Anterior cingulate cortex (tissue), 58 donors: ENCODE measurements at places on chromosomes 6 and 20.

DNA sequence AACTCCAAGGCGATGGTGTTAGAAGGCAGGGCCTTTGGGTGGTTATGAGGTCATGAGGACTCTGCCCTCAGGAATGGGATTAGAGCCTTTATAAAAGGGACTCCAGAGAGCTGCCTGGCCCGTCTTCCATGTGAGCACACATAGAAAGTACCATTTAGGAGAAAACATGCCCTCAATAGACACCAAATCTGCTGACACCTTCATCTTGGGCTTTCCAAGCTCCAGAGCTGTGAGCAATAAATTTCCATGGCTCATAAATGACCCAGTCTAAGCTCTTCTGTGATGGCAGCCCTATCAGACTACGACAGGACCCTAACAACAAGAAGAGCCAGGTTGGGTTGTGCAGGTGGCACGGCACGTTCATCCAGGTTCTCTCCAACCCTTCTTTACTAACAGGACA, 189.5 kb downstream of the CDH4 start:
- DNase-seq, result no peak

DNA sequence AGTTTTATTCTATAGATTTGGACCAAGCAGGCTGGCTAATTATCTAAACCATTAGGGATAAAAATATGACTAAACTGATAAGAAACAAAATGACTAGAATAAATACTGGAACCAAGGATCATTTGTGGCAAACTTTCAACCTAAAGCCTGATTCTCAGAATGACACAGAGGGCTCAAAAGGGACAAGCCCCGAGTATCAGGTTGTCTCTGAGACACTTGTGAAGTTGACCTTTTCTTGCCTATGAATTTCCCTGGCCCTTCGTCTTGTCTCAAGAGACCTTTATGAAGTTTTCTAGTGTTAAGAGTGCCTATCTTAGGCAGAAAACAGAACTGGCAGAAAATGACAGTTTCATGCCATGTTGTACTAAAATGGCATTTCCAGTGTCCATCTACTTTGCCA, 68.3 kb downstream of the IMPG1 start:
- DNase-seq, result no peak

- no peak for DNase-seq
Observed at GRCh38 chr6:90646940-90647339, 60.1 kb upstream of the MAP3K7 start.

DNA sequence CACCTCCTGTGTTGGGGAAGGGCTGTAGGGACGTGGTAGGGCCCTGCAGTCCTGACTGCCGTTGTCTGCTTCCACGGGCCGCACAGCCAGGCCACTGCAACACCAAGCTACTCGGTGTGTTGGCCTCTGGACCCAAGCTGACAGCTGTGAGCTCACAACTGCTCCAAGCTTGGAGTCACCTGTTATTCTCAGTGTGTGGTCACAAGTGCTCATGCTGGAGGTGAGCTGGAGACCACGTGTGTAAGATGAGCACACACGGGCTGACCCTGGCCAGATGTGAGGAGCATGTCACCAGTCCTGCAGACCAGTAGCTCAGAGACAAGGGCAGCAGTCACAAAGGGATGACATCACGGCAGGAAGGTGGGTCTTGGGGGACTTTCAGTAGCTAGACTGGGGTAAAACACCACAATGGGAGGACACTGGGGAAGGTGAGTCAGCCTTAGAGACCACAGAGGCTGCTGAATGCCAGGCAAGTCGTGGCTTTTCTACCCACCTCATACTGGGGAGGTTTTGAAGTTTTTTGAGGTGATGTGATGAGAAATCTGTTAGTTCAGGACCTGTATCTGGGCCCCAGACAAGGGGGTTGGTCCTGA, 87.3 kb downstream of the FAM120B start:
- DNase-seq, result no peak

DNA sequence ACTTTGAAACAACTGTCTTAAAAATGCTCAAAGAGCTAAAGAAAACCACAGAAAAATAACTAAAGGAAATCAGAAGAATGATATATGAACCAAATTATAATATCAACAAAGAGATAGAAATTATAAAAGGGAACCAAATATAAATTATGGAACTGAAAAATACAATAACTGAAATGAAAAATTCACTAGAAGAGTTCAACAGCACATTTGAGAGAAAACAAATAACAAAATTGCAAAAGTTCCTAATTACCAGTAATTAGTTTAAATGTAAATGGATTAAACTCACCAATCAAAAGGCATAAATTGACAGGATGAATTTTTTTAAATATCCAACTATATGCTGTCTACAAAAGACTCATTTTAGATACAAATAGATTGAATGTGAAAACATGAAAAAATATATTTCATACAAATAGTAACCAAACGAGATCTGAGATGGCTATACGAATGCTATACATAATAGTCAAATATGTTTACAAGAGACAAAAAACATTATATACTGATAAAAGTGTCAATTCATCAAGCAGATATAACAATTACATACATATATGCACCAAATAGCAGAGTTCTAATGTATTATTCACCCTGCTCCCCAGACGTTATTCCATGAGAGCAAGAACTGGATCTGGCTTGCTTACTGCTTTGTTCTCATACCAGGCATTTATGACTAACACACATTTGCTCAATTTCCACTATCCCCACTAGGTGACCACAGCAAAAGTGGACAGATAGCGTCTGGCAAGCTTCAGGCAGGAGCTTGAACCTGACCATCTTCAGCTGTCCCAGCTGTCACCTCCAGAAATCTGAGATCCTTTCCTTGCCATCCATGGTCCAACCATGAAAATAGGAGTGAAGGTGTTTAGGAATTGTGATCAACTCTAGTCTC, 72.4 kb upstream of the SIRPA start:
- DNase-seq, result no peak

- no peak for DNase-seq
Observed at GRCh38 chr20:48791666-48792071, 36.1 kb downstream of the PREX1 start.

GRCh38 chr6:40042232-40042631, 108.0 kb upstream of the MOCS1 start:
- DNase-seq, result no peak

DNA sequence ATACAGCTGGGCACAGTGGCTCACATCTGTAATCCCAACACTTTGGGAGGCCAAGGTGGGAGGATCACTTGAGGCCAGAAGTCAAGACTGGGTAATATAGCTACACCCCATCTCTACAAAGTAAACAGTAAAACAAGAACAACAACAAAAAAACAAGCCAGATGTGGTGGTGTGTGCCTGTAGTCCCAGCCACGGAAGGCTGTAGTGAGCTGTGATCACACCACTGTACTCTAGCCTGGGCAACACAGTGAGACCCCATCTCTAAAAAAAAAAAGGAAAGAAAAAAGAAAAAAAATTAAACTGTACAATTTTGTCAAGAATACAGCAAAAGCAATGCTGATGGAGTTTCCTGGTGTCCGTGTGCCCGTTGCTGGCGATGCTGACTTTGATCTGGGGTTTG, 47.2 kb upstream of the SLCO4A1 start:
- no peak for DNase-seq

DNA sequence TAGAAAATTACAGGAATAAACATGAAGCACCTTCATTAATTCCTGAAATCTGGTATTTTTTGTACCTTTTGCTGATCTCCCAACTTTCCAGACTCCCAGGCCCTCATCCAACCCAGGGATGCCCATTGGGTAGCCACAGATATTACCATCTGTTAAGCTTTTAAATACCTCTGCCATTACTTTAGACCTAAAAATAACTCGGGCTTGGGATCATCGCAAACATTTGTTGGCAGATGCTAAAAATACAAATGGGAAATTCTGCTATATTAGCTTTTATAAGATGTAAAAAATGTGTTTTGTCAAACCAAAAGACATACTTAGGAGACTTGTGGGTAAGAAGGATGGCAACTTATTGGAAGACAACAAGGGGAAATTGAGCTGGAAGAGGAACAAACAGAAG, 376.1 kb downstream of the CENPW start:
- no peak for DNase-seq

DNA sequence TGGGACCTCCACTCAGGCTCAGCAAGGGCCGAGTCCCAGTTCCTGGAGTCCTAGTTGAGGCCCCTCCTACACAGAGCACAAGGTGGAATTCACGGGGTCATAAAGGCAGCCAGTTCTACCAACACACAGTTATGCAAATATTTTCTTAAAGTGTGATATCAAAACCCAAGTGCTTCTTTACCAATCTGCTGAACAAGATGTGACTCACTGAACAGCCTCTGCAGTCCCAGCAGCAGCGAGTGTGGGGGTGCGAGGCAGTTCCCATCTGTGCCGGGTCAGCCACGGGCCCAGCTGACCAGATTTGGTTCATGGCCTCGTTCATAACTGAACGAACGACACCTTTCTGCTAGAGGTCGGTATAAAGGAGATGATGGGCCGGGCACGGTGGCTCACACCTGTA, 4.5 kb upstream of the TCEA2 start:
- no peak for DNase-seq
